ENCODE measurements at places on chromosomes 11 and 22.
A peak's percentile ranks its signal among the peaks of the same experiment; 100 is the strongest.

DNA sequence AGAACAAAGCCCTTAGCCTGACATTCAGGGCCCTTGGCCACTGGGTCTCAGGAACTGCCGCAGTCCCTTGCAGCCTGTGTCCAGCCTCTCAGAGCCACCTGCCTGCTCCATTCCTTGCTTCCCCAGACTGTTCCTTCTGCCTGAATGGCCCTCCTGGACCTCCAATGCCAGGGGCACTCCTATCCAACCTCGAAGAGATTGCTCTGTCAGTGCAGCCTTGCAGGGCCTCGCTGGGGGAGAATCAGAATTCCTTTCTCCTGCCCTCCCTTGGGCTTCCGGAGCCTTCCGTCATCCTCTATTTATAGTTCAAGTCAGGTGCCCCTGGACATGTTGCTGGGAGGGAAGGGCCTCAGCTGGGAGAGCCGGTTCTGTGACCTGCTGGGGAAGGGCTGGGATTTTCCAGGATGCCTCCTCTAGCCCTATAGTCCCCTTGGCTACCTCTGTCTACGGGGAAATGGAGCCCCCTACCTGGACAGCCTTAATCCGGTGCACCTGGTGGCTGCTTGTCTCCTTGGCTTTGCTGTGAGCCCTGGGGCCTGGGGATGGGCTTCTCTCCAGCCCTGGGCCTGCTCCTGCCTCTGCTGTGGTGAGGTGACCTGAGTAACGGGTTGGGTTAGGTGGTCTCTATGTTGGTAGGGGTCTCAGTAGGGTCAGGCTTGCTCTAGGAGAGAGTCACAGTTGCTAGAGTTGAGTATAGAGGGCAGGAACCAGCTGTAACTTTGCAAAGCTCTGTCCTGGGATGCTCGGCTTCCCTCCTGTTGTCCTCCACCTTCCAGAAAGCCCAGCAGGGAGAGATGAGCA, 45.9 kb upstream of the SYT7 start:
- DNase-seq: no peak

DNA sequence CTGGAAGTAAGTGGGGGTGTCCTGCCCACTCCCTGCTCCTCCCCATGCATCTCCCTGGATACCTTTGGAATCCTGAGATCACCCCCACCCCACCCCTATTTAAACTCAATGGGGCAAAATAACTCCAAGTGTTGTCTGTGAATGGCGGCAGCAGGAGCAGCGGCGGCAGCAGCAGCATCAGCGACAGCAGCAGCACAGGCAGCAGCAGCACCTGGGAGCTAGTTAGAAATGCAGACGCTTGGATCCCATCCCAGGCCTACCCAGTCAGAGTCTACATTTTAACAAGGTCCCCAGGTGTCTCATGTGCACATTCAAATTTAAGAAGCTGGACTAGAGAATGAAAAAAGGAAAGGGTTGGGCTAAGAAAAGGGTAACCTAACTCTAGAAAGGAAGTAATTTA, 82.6 kb downstream of the SEZ6L start:
- no peak for DNase-seq

GRCh38 chr11:126163074-126163700, 48.3 kb downstream of the RPUSD4 start:
- DNase-seq: no peak

DNA sequence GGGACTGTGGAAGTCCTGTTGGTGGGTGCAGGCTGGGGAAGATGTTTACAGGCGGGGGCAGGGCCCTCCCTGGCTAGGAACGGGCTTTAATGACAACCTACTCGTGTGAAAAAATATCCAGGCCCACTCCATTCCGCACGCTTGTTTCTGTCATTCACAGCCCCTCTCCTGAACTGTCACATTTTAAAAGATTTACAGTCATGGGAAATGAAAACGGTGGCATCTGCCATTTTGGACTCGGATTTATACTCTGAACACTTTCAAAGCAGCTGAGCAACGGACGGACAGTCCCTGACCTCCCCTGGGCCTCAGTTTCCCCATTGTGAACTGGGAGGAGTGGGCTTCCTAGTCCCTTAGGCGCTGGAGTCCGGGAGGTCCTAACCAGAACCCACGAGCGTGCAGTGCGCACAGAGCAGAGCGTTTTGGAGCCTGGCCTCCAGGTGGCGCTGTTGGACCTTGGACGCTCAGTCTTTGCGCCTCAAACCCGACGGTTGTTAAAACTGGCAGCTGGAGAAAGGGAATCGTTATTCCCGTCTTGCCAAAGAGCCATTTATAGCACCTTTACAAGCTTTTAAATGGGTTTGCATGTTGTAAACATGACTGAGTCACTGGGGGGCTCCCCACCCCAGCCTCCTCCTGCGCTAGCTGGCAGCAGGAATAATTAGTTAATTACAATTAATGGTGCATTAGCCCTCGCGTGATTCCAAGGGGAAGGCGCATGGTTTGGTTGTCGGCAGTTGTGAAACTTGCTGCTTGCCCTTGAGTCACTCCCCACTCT, 75.3 kb downstream of the FBLN1 start:
- DNase-seq: peak; percentile 88

- DNase-seq: no peak
Measured at GRCh38 chr11:62004473-62004872, 37.0 kb upstream of the FTH1 start.

DNA sequence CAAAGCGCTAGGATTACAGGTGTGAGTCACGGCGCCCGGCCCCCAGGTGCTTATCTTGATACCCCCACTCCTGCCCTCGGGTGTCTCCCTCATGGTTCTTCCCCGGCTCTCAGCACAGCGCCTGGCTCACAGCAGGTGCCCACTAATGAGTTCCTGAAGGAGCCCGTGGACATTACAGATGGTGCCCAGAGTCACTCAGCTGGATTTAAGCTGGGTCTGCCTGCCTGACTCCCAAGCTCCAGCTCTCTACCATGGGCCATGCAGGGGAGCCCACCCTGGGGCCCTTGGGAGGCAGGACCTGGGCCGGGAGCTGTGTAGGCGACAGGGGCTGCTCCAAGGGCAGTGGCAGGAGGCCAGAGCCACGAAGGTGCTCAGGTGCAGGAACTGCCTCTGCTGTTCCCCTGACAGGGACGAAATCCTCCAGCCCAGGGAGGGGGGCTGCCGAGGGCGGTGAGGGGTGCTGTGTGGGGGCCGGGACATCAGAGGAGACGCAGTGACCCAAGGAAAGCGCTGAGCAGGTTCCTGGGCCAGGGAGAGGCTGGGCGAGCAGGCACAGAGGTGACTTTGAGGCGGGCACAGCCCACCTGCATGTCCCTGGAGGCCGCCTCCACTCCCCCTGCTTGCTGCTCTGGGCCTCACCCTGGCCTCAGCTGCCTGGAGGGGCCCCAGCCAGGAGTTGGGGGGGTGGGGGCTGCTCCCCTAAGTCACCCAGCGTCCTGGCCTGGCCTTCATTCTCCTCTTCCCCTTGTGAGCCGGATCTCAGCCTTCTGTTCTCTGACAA, 14.6 kb upstream of the FLRT1 start:
- DNase-seq: no peak

GRCh38 chr22:48140261-48140813, 1377.9 kb downstream of the TBC1D22A start:
- no peak for DNase-seq

GRCh38 chr11:81022057-81022456, 1581.2 kb upstream of the TENM4 start:
- no peak for DNase-seq

GRCh38 chr11:17859552-17859951, 125.0 kb downstream of the KCNC1 start:
- no peak for DNase-seq

DNA sequence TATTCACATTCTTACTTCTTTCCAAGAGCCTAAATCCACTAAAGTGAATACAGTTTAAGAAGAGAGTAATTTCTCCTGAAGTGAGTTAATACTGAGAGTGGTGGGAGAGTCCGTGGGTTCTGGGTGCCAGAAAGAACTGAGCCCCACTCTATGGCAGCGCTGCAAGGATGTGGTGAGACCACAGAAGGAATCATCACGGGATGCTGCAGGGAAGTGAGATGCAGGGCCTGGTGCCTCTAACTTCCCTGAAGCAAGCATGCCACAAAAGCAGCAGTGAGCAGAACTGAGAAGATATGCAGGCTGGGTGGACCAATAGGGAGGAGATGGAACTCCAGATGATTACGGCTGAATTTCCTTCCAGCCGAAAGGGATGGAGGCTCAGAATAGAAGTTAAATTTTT, 5.0 kb upstream of the MMP12 start:
- no peak for DNase-seq

DNA sequence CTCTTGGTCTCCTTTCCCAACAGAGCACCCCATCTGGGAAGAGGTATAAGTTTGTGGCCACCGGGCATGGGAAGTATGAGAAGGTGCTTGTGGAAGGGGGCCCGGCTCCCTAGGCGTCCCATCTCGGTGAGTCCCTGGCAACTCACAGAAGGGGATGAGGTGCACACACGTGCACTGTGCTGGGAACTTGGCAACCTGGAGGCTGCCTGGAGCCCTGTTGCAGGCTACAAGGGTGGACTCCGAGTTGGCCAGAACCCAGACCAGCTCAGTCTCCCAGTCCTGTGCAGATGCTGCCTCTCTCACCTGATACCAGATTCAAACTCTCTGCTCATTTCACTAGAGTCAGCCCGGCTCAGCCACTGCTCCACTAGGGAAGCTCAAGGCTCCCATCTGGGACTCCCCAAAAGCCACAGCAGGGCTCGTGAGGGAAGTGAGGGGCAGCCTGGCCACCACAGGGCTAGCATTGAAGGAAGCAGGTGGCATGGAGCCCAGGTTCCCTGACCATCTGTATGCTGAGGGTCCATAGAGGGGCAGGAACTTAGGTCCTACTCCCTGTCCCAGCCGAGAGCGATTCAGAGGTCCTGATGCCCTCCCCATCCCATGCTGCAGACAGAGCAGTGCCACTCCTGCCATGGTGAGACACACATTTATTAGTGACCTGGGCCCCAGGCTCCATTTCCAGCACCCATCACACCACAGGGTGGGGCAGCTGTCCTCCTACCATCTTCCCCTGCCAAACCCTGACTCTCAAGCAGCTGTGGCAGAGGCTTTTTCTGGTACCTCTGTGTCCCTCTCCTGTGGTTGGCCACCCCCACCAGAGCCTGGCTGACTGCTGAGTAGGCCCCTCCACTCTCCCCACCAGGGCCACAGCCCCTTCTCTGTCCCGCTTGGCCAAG, 4.0 kb downstream of the PRR33 start:
- no peak for DNase-seq

GRCh38 chr22:26884921-26885320, 227.5 kb downstream of the MIAT start:
- no peak for DNase-seq

DNA sequence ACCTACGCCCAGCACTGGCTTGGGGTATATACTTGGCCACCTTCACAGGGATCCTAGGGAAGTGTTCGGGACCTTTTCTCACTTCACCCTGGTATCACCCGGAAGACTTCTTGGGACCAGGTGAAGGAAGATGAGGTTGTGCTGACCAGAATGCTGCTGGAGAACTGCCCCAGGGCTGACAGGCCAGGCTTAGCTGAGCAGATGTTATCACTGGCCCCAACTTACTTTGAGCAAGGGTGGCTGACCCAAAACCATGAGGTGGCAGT, 4.5 kb downstream of the FTH1 start:
- no peak for DNase-seq

DNA sequence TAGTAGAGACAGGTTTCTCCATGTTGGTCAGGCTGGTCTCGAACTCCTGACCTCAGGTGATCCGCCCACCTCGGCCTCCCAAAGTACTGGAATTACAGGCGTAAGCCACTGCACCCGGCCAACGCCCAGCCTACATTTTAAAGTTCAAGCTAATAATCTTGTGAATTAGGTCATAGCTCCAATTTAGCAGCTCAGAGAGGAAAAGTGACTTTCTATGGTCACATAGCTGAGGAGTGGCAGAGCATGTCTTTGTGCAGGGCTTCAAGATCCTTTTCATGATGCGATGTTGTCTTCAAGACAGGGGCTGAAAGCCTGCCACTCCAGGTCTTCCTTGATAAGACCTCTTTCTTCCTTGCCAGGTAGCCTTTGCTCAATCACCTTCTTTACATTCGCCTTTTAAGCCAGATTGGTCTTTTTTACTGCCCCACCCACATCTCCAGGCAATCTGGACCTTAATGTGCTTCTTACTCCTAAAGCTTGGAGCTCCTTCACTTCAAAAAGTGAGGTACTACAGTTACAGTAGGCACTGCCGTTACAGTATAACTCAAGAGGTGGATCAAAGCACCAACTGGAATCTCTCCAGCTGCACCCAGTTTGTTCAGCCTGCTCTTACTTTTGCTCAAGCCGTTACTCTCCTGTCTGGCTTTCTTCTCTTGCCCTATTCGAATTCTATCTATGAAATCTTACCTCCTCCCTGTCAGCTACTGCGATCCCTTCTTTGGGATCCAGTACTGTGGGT, 18.2 kb downstream of the YWHAH start:
- no peak for DNase-seq

GRCh38 chr11:19571906-19572305, 140.7 kb upstream of the NAV2 start:
- DNase-seq: no peak

DNA sequence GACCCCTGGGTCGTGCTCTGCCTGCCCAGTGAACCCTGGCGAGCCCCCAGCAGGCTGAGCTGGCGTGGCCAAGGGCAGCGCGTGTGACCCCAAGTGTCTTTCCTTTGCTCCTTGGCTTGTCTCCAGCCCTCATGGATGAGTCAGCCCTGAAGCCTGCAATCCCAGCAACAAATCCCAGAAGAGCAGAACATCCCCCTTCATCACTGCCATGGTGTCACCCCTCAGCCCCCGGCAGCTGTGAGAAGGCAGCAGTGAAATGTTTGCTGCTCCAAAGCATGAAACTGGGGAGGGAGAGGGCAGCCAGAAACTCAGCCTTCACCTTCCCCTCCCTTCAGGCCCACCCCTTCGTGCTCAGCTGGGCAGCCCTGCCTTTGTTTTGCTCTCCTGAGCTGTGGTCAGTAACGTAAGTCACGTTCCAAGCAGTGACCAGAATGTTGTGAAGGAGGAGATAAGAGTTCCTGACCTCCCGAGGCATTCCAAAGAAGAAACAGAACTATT, 29.8 kb downstream of the ADAMTS15 start:
- DNase-seq: no peak

DNA sequence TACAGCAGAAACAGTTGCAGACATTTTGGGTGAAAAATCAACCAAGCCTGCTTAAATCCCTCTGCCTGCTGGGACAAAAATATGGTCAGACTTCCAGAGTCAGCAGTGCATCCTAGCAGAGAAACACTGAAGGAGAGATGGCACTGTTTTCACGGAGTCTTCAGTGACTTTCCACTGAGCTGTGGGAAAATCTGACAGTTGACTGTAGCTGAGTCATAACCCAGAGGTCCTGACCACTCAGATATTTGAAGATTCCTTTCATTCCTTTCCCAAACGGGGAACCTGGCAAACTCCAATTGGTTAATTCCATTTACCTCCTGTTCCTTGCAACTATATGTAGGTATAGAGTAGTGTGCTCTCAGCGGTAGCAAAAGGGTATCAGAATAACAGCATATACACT, 20.9 kb upstream of the UPB1 start:
- no peak for DNase-seq

- no peak for DNase-seq
Measured at GRCh38 chr11:26353010-26353409, 21.1 kb downstream of the ANO3 start.

All from activated CD4-positive, alpha-beta T cell treated with anti-CD3 and anti-CD28 coated beads for 48 hours (primary cell).